Peyer's patch (tissue), 4 donors: ENCODE measurements at places on chromosomes 2 and 18. TPM values are rescaled to one million over a fixed set of nuclear protein-coding genes. Genes with fewer than 3 reads are reported as not detected.

Gene NR4A2
- total RNA-seq, result 2.9 TPM

- no peaks in the 10 kb centered on the region for H3K36me3 ChIP-seq
- no peak overlapping the region for H3K27ac ChIP-seq
- no peaks in the 10 kb centered on the region for H3K4me1 ChIP-seq
- H3K4me3 ChIP-seq, result no peak overlapping the region
- DNase-seq, result no peak
- no peaks in the 10 kb centered on the region for H3K27me3 ChIP-seq
These were observed 42.0 kb downstream of the SP140 start for GRCh38 chr2:230267556-230267955.

- H3K27me3 ChIP-seq, result no peaks in the 10 kb centered on the region
- DNase-seq, result no peak
- H3K36me3 ChIP-seq, result no peaks in the 10 kb centered on the region
- H3K4me3 ChIP-seq, result no peak overlapping the region
- no peak overlapping the region for H3K27ac ChIP-seq
These were observed 25.0 kb upstream of the RAPGEF4 start for GRCh38 chr2:172710584-172711047.

DNA sequence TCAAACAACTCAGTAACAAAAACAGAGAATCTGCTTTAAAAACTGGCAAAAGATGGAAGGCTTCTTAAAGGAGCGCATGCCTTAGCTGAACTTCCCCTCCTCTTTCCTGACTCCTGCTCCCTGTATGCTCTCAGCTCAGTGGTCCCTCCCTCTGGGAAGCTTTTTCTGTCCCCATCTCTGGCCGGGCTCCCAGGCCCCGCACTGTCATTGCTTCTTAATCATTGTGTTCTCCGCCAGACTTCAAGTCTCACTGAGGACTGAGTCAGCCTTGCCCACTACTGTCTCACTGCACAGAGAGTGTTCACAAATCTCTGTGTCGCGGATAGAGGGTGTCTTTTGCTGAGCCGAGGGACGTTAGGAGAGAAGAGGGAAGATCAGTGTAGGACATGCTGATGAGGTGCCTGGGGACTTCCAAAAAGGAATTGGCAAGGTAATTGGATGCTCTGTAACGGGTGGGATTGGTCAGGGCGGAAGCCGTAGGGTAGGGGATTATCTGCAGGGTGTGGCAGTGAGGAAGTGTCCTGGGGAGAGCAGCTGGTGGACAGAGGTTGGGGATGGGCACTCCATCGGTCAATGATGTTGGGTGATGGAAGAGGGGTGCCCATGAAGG lies 16.2 kb downstream of the TOGARAM2 start:
- H3K4me1 ChIP-seq, result no peaks in the 10 kb centered on the region
- no peak overlapping the region for H3K27ac ChIP-seq
- DNase-seq, result no peak
- no peaks in the 10 kb centered on the region for H3K36me3 ChIP-seq
- H3K27me3 ChIP-seq, result no peaks in the 10 kb centered on the region

Gene STPG4
- not detected for total RNA-seq

GRCh38 chr18:77088963-77089722 lies 43.4 kb downstream of the MBP start:
- DNase-seq, result no peak
- H3K36me3 ChIP-seq, result no peaks in the 10 kb centered on the region
- H3K27me3 ChIP-seq, result no peaks in the 10 kb centered on the region
- peaks cover 38% of the 10 kb centered on the region for H3K4me1 ChIP-seq
- H3K27ac ChIP-seq, result no peak overlapping the region
- H3K4me3 ChIP-seq, result no peak overlapping the region

GRCh38 chr2:78082555-78082954 lies 560.4 kb upstream of the LRRTM4 start:
- H3K27ac ChIP-seq, result no peak overlapping the region
- DNase-seq, result no peak

DNA sequence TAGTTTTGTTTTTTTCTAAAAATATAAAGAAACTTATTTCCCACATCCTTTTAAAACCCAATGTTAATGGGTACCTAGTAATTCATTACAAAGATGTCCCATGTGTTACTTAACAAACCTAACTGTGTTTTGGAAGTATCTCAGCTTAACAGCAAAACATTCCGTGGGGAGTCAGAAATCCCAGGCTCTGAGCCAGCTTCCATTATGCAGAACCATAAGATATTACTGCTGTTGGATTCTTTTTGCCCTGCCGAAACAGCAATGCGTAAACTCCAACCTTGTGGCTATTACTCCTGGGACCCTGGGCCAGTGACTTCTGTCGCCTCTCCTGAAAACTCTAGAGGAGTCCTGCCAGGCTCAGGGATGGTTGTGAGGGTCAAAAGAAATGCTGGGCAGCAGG lies 174.1 kb downstream of the UXS1 start:
- H3K36me3 ChIP-seq, result no peaks in the 10 kb centered on the region
- no peaks in the 10 kb centered on the region for H3K27me3 ChIP-seq
- no peak overlapping the region for H3K27ac ChIP-seq
- no peaks in the 10 kb centered on the region for H3K4me1 ChIP-seq
- H3K4me3 ChIP-seq, result no peak overlapping the region
- no peak for DNase-seq

- peaks cover 22% of the 10 kb centered on the region for H3K36me3 ChIP-seq
- no peaks in the 10 kb centered on the region for H3K27me3 ChIP-seq
- H3K4me3 ChIP-seq, result no peak overlapping the region
- H3K4me1 ChIP-seq, result no peaks in the 10 kb centered on the region
These were observed 111.3 kb downstream of the CPS1 start for GRCh38 chr2:210667711-210668110.

GRCh38 chr2:15674637-15675455 lies 83.2 kb downstream of the DDX1 start:
- no peak overlapping the region for H3K27ac ChIP-seq
- no peak overlapping the region for H3K4me3 ChIP-seq
- DNase-seq, result no peak
- no peaks in the 10 kb centered on the region for H3K4me1 ChIP-seq
- no peaks in the 10 kb centered on the region for H3K36me3 ChIP-seq

- no peaks in the 10 kb centered on the region for H3K27me3 ChIP-seq
- no peak overlapping the region for H3K27ac ChIP-seq
- DNase-seq, result no peak
- no peaks in the 10 kb centered on the region for H3K36me3 ChIP-seq
- no peaks in the 10 kb centered on the region for H3K4me1 ChIP-seq
These were observed 45.8 kb downstream of the CYBRD1 start for GRCh38 chr2:171568089-171568488.

DNA sequence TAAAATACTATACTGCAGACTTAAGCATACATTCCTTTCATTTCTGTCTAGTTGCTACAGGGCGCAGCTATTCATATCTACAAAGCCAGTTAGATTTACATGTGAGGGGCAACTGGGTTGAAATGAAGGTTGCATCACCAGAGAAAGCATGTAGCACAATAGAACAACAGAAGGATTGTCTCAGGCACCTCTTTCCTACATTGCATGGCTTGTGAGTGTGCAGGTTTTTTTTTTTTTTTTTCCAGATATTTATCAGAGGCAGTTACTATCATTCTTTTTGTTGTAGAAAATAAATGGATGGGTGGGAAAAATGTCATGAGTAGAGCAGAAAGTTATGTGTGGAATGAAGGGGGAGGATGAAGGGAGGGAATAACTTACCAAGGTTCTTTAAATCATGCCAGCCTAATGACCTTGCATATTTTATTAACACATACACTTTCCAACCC lies 86.8 kb downstream of the ERBB4 start:
- H3K27me3 ChIP-seq, result no peaks in the 10 kb centered on the region
- DNase-seq, result no peak
- no peak overlapping the region for H3K27ac ChIP-seq
- H3K36me3 ChIP-seq, result no peaks in the 10 kb centered on the region
- H3K4me1 ChIP-seq, result no peaks in the 10 kb centered on the region

DNA sequence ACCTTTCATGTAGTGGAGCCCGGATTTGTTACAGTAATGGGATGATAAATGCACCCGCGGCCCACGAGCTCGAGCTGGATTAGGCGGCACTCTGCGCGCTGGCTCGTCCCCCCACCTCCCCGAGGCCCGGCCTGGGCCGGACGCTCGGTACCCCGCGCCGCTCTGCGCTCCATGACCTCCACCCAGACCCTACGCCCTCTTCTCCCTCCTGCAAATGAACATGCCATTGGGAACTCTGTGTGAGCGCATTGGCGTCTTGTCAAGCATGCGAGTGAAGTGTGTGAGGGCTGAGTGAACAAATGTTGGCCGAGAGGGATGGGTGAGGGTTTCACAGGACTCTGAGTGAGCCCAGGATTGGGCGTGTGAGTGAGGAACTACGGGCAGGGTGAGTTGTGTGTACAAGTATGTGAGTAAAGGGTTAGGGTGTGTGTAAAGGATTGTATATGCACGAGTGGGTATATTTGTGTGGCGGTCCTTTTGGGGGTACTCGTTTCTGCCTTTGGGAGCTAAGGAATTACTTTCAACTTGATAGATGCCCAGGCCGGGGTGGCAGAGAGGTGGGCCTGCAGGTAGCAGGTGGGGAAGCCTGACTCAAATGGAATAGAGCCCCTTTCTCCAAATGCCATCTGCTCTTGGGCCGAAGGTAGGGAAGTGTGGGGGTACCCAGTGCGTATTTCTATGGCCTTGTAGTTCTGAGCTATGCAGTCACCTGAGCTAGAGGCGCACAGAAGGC lies 2.9 kb upstream of the EN1 start:
- peak; percentile 18 for DNase-seq
- H3K4me3 ChIP-seq, result no peak overlapping the region
- H3K27me3 ChIP-seq, result no peaks in the 10 kb centered on the region
- H3K27ac ChIP-seq, result no peak overlapping the region
- no peaks in the 10 kb centered on the region for H3K36me3 ChIP-seq

Gene TTL
- total RNA-seq, result 15.6 TPM

DNA sequence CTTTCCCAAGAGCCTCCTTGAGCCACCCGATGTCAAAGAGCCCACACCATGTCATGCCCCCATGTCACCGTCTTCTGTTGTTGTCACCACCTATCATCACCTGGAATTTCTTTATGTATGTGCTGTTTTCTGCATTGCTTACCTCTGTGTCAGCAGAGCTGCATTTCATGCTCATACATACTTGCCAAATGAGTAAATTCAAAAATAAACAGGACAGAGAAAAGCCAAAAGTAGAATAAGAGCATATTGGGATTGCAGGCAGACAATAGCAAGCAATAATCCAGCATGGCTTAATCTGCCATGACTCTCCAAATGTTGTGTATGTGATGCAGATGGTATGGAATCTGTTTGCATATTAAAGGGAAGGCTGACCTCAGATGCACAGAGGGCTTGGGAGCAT lies 15.3 kb upstream of the RGPD4 start:
- H3K36me3 ChIP-seq, result no peaks in the 10 kb centered on the region
- no peak for DNase-seq

DNA sequence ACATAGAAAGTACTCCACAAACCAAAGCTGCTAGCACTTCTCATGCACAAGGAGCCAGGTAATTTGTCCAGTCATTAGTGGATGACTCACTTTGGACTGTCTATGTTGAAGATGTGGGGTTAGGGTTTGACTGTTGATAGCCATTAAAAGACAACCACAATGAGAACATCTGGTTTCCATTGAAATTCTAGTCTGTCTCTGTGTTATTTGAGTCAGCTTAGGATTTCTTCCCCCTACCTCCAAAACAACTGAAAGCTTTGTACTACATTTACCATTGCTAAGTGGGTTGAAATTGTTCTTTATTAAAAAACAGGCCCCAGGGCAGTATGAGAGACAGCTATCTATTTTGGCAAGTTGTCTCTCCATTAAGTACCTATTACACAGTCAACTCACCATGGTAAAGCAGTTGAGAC lies 50.2 kb upstream of the ANKRD44 start:
- H3K27ac ChIP-seq, result no peak overlapping the region
- no peak overlapping the region for H3K4me3 ChIP-seq
- no peaks in the 10 kb centered on the region for H3K4me1 ChIP-seq
- DNase-seq, result no peak
- H3K27me3 ChIP-seq, result no peaks in the 10 kb centered on the region

Gene IGFBP5
- 56.8 TPM for total RNA-seq

- no peaks in the 10 kb centered on the region for H3K36me3 ChIP-seq
- no peak for DNase-seq
- H3K4me3 ChIP-seq, result no peak overlapping the region
- no peak overlapping the region for H3K27ac ChIP-seq
These were observed 67.9 kb downstream of the MRO start for GRCh38 chr18:50751947-50752346.

DNA sequence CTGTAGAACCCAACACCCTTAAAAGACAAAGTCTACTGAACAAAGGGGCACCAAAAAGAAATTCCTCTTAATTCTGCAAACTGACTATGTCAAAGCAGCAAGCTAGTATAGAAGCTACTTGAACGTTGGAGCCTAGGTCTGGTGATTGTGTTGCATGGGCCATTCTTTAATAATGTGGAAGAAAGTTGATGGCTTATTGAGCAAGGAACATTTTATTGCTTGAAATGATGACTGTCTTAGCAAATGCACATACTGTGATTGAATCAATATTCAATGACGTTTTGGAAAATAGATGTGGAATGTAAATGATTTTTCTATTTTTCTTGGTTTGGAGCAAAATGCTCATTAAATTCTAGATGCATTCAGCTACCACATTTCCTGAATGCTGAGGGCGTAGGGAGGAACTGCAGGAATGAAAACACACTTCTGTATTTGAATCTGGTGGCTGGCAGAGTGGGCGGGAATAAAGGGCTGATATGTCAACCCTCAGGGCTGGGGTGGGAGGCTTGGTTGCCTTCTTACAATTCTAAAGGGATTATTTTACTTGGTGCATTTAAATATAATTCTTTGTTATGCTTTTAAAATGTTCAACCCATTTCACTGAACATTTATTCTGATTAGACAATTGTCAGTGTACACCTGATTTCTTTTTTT lies 26.5 kb downstream of the MYO3B start:
- no peak overlapping the region for H3K27ac ChIP-seq
- no peaks in the 10 kb centered on the region for H3K27me3 ChIP-seq
- H3K4me3 ChIP-seq, result no peak overlapping the region
- DNase-seq, result no peak

- H3K27ac ChIP-seq, result no peak overlapping the region
- H3K27me3 ChIP-seq, result no peaks in the 10 kb centered on the region
- no peaks in the 10 kb centered on the region for H3K36me3 ChIP-seq
- no peak for DNase-seq
- no peak overlapping the region for H3K4me3 ChIP-seq
These were observed 133.4 kb downstream of the STK39 start for GRCh38 chr2:168114040-168114439.

- H3K27ac ChIP-seq, result no peak overlapping the region
- no peaks in the 10 kb centered on the region for H3K27me3 ChIP-seq
- H3K36me3 ChIP-seq, result no peaks in the 10 kb centered on the region
- H3K4me3 ChIP-seq, result no peak overlapping the region
- no peak for DNase-seq
These were observed 202.8 kb upstream of the COPS8 start for GRCh38 chr2:236882930-236883329.

- no peaks in the 10 kb centered on the region for H3K27me3 ChIP-seq
- DNase-seq, result no peak
- no peaks in the 10 kb centered on the region for H3K36me3 ChIP-seq
- H3K4me3 ChIP-seq, result no peak overlapping the region
- no peaks in the 10 kb centered on the region for H3K4me1 ChIP-seq
These were observed 543.7 kb downstream of the TRIB2 start for GRCh38 chr2:13260402-13260801.
